Activated CD8-positive, alpha-beta memory T cell treated with anti-CD3 and anti-CD28 coated beads for 4 hours (primary cell): ENCODE measurements at places on chromosomes 5 and 9.

DNA sequence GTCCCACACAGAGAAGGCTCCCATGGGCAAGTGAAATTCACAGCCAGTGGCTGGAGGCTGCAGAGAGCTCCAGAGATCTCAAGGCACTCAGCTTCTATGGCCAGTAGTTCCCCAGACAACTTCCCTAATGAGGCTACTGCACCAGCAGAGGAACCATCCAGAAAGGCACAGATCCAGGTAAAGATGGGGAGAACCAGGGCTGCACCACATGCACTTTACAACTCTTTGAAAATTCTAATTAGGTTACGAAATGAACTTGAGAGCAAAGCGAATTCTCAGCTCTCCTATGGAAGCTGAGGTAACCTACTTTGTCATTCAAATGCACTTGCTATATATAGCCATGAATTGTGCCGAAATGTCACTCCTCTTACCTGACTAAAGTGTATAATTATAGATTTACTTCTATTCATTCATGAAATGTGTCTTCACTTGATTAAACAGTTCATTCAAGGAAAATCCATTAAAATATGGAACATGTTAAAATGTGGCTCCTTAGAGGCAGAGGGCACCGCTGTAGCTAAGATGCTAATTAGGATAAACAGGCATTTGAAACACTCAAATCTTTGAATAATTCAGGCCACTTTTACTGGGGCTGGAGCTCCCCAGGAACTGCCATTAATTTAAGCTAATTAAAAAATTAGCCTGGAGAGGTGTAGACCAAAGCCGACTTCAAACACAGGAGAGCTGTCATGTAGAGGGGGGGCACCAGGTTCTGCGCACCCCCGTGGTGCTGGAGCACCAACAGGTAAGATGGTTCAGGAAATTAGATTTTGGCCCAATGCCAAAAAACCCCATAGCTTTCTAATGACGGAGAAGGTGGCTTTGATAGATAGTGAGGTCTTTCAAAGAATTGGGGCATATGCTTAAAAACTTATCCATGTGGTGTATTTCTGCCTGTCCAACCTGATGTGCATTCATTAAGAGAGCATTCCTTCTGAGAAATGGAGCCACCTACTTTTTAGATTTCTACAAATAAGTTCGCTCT lies 204.1 kb downstream of the GABBR2 start:
- DNase-seq: no peak

DNA sequence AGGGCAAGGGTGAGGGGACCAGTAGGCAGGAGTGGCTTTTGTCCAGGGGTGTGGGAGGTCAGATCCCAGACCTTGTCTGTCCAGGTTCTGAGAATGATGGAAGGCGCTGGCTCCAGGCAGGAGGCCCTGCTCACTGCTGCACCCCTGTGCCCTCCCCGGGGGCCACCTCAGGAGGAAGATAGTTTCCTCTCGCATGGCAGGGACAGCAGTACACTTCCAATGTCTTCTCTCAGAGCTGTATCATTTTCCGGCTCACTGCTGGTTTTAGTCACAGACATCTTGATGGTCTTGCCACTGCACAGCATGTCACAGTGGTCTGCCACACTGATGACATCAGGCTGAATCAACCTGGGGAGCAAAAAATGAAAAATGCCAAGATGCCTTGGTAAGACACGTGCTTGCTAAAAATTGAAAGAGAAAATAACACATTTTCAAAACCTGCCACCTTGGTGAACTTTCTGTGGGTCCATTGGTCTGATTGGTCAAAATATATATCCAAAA lies 3.3 kb upstream of the SLC6A3 start:
- no peak for DNase-seq

DNA sequence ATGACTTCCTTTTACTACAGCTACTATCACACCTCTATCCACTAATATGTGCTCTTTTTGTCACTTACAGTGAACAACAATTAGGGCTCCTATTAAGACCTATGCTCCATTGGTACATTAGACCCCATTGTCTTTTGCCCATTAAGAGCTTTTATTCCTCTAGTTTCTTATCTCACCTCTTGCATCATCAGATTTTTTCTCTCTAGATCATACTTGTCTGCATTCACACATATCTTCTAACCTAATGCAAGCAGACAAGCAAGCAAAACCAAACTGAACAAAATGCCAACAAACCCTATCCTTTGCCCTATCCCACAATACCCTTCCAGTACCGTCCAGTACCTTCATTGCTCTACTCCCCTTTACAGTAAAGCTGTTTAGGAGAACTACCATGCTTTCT lies 10.1 kb upstream of the RBM27 start:
- DNase-seq: no peak

DNA sequence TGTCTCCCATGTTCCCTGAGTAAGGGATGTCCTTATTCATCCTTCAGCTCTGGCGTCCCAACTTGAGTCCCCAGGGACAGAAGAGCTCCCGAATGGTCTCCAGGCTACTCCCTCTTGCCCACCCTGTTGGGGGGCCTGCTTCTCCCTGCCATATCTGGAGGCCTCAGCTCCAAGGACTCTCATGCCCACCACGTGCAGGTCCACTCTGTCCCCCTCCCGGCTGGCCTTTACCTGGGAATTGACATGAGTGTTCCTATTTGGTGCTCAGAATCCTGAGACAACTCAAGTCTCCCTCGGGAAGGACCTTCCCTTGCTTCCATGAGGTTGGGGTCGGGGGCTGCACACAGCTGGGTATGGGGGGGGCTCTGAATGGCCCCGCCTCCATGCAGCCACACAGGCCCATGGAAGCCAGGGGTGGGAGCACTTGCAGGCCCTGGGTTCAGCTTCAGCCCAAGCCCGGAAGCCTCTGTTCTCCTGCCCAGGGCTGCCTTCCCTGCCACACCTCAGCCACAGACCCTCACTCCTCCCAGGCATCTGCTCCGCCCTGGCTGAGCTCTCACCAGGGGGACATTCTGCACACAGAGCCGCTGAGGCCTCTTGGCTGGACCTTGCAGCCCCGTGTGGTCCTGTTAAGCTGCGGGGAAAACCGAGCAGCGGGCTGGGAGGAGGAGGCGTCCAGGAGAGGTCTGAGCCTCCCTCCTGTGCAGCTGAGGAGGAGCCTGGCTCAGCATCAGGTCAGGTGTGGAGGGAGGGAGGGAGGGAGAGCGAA lies 121.9 kb downstream of the PHF2 start:
- no peak for DNase-seq

DNA sequence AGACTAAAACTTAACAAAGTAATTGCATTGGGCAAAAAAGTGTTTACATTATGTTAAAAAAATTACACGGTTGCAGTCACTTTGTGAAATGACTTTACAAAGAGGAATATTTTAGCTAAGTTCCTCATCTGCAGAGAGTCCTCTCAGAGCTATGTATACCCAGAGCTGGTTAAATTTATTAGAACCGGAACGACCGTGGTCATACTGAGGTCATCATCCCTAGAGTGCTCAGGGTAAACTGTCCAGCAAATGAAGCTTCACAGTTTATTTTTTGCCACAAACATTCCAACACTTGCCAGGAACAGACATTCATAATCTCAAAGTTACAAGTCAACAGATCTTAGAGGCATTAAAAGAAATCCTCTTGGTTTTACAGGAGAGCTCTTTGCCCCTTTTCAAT lies 897 bp downstream of the ROPN1L start:
- DNase-seq: no peak

- DNase-seq: no peak
Observed at GRCh38 chr9:136962163-136962562, 10.1 kb downstream of the LCN12 start.

DNA sequence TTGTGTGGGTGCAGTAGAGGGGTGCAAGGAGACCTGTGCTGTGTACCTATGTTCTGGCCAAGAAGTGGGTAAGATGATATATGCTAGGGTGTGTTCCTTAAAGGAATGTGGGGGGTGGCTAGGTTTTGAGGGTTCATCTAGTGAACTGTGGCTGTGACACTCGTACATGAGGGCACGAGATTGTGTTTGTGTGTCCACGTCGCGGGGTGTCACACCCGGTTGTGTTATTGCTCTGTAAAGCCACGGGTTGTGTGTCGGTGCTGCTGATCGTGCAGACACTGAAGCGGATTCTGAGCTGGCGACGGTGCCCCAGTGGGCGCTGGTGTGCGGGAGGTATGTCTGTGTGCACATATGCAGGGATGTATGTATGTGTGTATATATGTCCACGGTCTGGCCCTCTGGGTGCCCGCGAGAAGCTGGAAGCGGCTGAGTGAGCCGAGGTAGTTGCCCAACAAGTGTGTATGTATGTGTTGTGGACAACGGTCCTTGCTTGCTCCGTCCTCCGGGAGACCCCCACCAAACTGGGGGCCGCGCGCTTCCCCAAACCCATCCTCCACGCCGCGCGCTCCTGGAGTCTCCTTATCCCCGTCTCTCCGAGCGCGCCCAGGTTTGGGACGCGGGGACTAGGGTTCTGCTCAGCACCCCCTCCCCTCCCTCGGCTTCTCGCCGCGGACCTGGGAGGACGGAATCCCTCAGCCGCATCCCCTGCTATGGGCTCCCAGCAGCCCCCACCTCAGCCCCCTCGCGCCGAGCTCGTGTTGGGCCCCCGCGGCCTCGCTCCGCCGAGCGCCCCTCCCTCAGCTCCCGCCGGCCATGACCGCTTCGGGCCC lies 639 bp downstream of the PCDH1 start:
- no peak for DNase-seq

- DNase-seq: no peak
Observed at GRCh38 chr9:136773386-136774044, 9.2 kb upstream of the LCN15 start.

- DNase-seq: no peak
Observed at GRCh38 chr9:31807574-31808256, 576.7 kb upstream of the ACO1 start.

- no peak for DNase-seq
Observed at GRCh38 chr9:137836831-137837241, 40.7 kb upstream of the CACNA1B start.

- DNase-seq: no peak
Observed at GRCh38 chr9:99579964-99580363, 241.7 kb upstream of the NR4A3 start.

DNA sequence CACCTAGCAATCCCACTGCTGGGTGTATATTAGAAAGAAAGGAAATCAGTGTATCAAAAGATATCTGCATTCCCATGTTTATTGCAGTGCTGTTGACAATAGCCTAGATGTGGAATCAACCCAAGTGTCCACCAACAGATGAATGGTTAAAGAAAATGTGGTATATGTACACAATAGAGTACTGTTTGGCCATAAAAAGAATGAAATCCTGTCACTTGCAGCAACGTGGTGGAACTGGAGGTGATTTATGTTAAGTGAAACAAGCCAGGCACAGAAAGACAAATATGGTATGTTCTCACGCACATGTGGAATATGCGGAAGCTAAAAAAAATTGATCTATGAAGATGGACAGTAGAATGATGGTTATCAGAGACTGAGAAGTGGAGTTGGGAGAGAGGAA lies 221.6 kb upstream of the DAP start:
- DNase-seq: no peak

DNA sequence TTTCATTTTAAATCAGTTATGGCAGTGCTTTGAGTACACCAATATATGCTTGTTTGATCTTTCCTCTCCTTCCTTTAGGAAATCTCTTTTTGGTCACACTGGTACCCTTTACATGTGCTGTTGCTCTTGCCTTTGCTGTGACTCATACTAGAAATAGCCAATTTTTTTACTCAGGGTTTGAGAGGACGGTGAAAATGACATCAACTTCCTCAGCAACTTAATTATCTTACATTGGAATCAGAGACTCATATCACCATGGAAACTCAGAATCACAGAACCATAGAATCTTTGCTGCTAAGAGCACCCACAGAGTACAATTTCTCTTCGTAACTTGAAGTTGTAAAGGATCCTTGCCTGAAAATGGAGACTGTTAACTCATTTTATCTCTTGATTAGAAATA lies 13.8 kb upstream of the ZNF300 start:
- DNase-seq: no peak

GRCh38 chr5:154400678-154401077 lies 45.1 kb upstream of the SAP30L start:
- DNase-seq: no peak

DNA sequence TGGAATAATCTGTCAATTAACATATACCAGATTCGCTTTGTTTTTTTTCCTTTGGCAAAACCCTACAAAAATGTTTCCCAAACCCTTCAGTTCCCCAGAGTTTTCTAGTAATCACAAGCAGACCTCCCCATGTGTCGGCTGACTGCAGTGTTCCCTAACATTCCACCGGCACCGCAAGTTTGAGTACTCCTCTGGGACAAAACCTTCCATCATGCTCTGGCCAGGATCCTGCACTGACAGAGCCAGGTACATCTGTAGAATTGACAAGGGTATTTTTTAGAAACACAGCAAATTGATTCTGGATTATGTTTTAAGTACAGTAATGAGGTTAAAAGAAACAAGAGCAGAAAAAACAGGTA lies 174.7 kb downstream of the GAS1 start:
- DNase-seq: no peak

DNA sequence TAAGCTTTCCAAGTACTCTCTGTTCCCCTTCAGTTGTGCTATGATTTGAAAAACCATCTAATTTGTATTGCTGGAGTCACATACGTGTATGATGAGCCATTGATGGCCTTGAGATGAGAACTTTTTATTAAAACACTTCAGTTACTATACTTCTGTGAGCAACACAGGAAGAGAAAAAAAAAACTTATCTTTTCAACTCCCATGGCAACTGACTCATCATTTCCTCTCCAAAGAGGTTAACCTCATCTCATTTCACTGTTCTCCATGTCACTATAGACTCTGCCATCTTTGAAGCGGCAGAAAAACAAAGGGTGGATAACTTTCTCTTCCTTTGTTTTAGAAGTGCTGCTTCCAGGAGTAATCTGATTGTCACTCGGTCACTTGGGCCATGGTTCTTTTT lies 104.3 kb upstream of the PCSK1 start:
- no peak for DNase-seq

- DNase-seq: no peak
Observed at GRCh38 chr9:104078596-104078995, 15.5 kb upstream of the SMC2 start.

GRCh38 chr9:123643518-123643917 lies 286.4 kb downstream of the DENND1A start:
- no peak for DNase-seq

DNA sequence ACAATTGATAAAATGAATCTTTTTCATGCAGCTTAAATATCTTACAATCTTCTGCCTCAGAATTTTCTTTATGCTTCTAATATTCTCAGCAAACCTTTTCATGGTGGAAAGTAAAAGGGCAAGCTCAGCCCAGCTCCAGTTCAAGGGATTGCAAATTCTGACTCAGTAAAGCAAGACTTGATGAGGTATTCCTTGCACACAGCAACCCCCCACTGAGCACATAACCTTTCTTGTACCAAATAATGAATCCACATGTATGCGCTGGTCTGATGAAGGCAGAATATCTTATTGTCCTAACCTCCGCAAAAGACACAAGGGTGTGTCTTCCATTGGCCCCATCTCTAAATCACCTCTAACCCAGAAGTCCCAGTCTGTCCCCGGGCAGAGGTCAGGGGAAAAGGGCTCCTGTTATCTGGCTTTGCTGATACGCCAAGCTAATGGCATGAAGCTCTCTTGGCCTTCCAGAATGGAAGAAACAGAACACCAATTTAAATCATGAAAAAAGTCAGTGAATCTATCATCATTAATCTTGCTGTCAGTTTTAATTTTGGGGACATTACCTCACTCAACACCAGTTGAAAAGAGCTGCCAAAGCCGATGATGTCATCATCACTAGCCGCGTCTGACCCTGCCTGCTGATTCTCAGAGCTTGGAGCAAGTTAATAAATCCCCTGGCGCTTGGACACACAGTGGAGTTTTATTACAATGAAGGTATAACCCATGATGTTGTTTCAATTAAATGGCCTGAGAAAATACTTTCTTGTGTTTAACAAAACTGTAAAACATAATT lies 592.5 kb upstream of the CLINT1 start:
- DNase-seq: no peak
